Small intestine (tissue), 16 donors: ENCODE measurements at places on chromosomes 16 and 17.

GRCh38 chr16:50916040-50916439, 174.2 kb downstream of the CYLD start:
- DNase-seq, result no peak

- no peak for DNase-seq
Observed at GRCh38 chr17:71649941-71650350, 470.9 kb upstream of the SOX9 start.

DNA sequence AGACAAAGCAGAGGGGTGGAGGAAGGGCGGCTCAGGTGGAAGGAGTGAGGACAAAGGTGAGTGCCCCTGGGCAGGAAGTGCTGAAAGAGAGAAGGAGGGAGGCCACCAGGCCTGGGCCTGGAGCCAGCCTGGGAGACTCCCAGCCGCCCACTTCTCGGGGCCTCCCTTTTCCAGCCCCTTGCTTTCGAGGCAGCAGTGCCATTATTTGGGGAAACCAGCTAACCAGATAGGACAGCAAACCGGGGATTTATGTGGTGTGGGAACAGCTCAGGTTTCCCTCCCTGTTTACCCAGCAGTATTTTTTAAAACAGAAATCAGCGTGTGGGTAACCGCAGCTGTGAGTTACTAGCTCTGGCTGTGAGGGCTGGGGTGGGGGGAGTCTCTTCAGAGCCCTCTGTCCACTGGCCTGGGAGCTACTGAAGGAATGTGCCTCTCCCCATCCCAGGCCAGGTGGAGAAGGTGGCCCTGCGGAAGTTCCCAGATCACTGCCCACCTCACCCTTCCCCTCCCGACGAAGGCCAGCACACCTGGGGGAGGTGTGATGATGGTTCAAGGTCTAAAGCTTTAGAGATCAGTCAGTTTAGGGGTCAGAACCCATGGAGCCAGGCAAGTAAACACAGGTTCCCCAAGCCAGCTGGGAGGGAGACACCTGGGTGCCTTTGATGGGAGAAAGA, 8.4 kb upstream of the MEOX1 start:
- peak; percentile 84 for DNase-seq

DNA sequence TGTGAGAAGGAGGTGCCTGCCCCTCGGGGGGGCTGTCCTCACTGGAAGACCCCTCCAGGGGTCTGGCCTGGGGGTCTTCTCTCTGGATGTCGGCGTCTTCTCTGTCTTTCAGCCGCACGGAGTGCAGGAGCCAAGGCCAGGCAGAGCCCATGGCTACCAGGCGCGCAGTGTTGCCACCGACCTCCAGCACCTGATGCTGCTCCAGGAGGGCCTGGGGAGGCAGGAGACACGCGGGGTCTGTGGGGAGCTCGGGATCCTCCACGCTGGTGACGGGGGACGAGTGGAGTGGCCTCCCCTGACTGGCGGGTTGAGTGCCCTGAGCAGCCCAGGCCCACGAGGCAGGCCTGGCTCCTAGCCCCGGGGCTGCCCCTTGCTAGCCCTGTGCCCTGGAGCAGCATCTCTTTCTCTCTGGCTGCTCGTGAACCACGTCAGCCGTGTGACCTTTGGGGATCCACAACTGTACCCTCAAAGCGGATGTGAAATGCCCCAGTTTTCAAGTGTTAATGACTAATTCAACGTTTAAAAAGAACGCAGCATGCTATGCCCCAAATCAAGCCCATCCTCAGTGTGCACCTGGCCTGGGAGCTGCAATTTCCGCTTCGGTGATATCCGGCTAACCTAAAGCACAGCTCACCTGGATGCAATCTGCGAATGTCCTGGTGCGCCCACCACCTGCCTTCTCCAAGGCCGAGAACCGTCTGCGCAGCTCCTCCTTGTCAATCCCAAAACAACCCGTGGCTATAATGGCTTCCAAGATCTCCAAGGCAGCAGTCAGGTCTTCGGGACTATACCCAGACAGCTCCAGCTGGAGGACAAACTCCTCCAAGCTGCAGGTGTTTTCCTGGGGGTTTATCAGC, 62.9 kb downstream of the IL21R start:
- no peak for DNase-seq

GRCh38 chr16:82585675-82586074, 41.1 kb upstream of the CDH13 start:
- no peak for DNase-seq

- no peak for DNase-seq
Observed at GRCh38 chr16:2071454-2072202, 23.8 kb downstream of the TSC2 start.

GRCh38 chr17:82173351-82174041, 39.1 kb downstream of the CCDC57 start:
- DNase-seq, result no peak

GRCh38 chr16:78770353-78771091, 671.1 kb downstream of the WWOX start:
- peak; percentile 57 for DNase-seq

DNA sequence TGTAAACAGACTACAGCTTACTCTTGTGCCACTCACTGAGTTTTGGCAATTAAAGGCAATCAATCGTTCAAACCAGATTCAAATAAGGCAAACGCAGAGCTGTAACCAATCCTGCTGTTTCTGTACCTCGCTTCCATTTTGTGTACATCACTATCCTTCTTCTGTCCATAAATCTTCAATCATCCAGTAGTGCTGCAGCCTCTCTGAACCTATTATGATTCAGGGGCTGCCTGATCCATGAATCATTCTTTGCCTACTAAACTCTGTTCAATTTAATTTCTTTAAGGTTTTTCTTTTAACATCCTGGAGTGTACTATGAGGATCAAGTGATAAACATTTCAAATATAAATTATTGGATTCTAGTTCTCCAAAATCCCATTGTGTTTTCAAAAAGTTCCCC, 93.9 kb downstream of the CEP112 start:
- no peak for DNase-seq

DNA sequence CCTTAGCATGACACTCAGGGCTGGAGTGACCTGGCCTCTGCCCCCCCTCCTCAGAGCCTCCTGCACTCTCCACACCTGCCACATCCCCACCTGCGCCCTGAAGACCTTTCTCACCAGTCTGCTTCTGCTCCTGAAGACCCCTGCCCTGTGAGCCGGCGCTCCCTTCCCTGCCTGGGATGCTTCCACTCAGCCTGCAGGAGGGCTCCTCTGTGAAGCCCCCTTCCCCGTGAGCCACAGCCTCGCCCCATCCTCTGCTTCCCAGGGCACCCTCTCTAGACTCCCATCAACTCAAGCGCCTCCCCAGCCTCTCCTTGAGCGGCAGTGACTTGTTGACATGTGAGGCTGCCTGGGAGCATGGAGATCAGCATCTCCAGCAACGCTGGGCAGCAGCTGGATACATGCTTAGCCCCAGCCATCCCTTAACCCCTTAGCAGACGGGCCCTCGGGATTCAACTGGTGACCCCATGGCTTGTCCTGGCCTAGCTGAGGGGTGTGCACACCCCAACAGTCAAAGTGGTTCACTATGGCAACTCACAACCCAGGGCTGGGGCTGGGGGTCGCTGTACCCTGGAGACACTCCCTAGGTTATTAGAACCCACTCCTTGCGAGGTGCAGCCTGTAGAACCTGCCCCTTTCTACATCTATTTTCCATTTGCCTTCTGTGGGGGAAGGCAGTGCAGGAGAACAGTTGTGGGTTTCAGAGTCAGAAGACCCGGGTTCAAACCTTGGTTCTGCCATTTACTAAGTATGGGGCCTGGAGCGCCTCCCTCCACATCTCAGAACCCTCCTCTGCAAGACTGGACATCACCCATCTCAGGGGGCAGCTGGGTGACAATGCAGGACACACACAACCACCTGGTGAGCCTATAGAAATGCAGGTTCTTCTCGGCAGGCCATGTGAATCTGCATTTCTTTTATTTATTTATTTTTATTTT, 21.5 kb downstream of the TMEM235 start:
- DNase-seq, result no peak

GRCh38 chr16:35506018-35506897, 2046.8 kb downstream of the TP53TG3F start:
- no peak for DNase-seq

DNA sequence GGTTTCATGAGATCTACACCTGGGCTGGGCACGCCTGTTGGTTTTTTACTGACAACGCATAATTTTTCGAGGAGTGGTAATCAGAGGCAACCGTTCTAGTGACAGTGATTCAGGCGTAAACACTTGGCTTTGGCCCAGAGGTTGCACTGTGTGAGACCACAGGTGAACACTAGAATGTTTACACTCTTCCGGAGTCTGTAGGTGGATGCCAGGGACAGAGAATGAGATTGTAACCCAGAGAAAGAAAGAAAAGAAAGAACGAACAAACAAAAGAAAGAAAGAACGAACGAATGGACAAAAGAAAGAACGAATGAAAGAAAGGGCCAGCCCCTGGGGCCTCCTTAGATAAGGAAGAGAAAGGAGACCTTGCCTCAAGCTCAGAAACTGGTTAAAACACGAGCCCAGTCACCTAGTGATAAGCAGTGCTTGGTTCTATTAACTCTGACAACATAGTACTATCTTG, 113.2 kb downstream of the PRKCB start:
- DNase-seq, result no peak

- DNase-seq, result peak; percentile 38
Observed at GRCh38 chr17:17304521-17304985, 1.4 kb downstream of the NT5M start.

DNA sequence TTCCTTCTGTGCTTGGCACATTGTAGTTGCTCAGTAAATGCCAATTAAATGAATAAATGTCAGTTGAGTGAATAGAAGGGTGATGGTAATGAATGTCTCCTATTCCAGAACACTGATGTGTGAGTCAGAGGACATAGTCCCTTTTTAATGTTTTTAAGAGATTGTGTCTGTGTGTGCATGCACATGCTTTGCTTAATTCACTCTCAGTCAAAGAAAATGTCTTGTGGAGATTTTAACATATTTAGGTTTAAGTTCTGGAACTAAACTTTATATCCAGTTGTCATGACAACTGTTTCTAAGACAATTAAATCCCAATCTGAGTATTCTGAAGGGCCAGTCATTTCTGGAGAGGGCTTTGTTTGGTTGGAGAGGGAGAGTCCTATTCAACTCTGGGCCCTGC, 255.3 kb upstream of the CDH11 start:
- no peak for DNase-seq

DNA sequence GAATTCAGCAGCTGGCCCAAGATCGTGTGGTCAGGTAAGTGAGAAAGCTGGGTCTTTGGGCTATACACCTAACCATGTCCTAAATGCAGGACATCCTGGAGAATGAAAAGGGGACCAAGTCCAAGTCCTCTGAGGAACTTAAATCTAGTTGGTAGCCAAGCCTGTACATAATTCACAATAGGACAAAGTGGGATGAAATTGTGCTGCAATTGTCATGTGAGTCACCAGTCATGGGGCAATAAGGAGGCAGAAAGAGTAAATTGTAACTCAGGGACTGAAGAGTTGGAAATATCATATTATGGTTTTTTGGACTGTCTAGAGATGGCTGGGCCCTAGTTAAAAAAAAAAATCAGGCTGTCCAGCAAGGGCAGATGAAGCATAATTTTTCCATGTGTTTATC, 202.6 kb downstream of the CYLD start:
- no peak for DNase-seq

DNA sequence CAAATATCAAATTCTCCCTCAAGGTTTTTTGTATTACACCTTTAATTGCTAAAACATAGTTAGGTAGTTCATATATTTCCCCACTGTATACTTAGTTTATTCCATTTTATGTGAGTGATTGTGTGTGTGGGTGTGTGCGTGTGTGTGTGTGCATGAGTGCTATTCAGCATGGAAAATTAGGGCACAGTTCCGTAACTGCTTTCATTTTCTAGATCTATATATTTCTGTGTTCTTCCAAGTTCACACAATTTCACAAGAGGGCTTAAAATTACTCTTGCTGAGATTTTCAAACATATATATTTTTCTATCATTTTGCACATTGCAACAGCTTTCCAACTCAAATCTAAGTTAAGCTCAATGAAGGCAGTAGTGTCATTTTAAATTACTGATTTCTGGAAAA, 782.9 kb upstream of the SOX9 start:
- no peak for DNase-seq

GRCh38 chr17:45841186-45841585, 3.5 kb upstream of the SPPL2C start:
- DNase-seq, result no peak

DNA sequence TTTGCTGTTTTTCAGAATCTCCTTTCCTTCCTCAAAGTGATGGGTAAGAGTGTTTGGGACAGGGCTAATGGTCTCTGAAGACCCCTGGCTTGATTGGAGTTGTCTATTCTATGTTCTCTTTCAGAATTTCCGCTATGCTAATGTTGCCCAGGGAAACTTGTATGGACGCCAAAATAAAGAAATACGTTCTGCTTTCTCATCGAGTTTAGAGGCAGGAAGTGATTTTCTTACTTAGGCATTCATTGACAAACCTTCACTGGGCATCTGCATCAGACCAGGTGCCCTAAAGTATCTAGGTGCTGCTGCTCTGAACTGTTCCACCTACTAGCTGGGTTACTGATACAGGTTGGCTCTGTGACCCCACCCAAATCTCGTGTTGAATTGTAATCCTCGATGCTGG, 787.9 kb upstream of the EEF2KMT start:
- DNase-seq, result no peak

DNA sequence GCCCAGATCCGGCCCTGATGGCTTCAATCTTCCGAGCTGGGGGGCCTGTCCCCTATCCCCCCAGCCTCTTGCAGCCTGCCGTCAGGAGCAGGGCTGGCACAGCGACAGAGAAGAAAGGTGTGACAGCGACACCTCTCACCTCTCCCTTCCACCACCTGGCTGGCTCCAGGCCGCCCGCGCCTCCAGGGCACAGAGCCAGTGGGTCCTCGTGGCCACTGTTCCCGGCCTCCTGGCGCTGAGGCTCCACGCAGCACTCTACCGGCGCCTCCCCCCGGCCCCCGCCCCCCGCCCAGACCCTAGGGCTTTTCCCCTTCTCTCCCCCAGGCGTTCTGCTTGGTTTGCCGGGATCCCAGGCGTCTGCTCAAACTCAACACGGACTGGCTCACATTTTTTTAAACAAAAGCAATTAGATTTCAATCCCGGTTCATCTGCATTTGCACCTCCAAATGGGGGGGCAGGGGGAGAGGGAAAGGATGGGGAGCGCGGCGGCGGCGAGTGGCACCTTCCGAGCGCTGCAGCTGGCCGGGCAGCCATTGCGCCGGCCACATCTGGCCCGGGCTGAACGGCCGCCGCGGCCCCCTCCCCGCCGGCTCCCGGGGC, 12.8 kb upstream of the CBX8 start:
- peak; percentile 46 for DNase-seq

DNA sequence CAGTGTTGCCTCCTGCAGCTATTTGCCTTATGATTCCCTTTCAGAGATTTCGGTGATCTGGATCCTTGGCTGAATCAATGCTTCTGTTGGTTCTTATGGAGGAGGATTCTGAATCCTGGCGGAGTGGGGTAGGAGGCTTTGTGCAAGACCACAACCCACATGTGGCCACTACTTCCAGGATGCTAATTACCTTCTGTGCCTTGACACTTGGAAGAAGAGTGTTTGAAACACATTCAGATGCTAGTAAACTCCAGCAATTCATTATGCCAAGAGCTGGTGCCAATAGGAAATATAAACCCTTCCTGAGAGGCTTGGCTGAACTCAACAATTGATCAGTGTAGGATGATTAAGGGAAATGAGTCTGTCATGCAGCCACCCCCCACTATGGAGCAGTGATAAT, 12.1 kb upstream of the NLRP1 start:
- DNase-seq, result no peak

GRCh38 chr17:63447471-63448009, 1.4 kb upstream of the CYB561 start:
- no peak for DNase-seq
